Left lung (tissue), 14 donors: ENCODE measurements at places on chromosomes 1 and 21.

- no peak for DNase-seq
Measured at GRCh38 chr1:172138634-172139033, 281.9 kb upstream of the C1orf105 start.

- DNase-seq = no peak
Measured at GRCh38 chr1:226158457-226158856, 28.1 kb downstream of the ACBD3 start.

GRCh38 chr1:172172352-172172831, 248.1 kb upstream of the C1orf105 start:
- no peak for DNase-seq

DNA sequence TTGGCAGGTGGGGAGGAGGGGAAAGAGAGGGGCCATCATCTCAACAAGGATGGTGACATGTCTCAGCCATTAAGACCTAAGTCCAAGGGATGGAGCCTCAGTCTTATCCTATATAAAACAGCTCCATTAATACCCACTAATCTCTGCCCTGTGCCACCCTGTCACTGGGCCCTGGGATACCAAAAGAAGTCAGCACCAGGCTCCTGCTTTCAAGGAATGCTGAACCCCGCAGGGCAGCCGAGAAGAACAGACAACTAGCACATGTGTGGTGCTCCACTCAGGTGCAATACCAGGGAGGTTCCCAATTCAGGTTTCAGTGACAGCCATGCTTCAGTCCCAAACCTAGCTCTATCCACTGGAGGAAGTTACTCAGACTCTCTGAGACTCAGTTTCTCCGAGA, 128.4 kb downstream of the GRIK3 start:
- no peak for DNase-seq

DNA sequence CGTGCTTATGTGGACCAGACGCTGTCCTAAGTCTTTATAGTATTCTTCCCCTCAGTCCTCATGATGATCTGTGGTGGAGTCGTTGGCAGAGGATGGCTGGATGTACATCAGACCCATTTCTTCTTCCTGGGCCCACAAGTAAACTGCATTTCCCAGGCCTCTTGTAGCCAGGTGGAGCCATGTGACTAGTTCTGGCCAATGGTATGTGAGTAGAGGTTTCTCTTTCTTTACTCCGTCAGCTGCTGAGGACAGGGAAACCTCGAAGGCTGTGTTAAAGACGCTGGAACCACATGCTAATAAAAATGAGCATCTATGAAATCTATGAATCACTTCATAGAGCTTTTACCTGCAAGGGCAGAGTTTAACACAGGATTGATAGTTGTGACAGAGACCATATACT, 18.7 kb upstream of the ZNF362 start:
- no peak for DNase-seq

DNA sequence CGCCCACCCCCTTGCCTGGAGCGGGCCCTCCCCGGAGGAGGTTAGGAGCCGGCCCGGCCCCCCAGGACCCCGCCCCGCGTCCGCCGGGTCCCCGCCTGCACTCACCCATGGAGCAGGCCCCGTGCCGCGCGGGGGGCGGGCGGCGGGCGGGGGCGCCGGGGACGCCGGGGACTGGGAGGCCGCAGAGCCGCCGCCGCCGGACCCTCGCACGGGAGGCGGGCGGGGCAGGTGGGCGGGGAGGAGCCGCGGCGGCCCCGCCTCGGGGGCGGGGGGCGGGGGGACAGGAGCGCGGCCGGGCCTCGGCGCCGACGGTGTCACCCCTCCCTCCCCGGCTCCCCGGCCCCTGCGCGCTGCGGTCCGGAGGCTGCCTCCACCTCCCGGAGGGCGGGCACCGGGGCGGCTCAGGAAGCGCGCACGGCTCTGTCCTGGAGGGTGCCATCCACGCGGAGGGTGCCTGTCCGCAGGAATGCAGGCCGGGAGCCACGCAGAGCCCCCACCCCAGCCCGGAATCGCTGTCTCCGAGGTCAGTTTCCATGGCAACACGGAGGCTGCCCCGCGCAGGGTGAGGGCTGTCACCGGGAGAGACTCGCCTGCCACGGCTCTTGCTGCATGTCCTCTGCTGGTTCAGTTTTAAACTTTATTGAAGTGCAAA, 5.9 kb upstream of the PLEKHG5 start:
- peak; percentile 36 for DNase-seq

DNA sequence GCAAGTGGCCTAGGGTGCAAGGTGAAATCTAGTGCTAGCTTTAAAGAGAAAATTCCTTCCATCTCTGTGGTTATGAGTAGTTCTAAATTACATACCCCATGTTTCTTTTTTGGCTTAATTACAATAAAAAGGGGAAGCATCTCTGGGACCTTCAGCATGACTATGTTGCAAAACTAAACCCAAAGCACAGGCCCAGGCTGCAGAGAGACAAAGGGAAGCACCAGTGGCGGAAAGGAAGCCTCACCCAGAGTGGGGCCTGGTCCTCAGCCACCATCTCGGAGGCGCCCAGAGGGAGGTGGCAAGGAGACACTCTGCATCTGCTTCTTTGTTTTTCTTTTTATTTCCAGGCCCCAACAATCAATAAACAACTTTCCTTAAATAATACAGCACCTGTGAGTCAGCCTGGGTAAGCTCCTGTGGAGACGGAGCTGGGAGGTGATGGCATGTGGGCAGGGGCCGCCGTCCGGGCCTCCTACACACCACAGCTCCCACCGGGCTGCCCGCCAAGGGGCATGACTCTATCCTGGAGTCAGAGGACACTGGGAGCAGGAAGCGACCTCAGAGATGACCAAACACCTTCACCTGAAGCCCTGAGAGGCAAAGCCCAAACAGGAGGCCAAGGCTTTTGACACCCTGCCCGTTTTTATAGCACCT, 21.7 kb downstream of the ITPKB start:
- no peak for DNase-seq

GRCh38 chr1:42328916-42329496, 6.0 kb downstream of the FOXJ3 start:
- DNase-seq = no peak

DNA sequence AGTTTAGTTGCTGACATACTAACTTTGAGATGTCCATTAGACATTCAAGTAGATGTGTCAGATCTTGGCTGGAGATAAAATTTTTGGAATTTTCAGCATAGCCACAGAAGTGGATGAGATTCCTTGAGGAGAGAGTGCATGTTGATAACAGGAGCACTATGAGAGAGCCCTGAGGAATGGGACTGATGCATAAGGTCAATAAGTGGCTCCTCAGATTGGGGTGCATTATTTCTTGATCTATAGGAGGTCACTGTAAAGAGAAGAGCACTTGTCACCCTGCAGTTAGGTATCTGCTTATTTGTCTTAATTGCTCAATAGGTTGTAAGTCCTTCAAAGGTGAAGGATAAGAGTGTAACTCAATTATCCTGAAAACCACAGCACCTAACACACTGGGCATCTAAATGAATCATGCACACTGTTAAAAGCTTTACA, 52.0 kb upstream of the TACSTD2 start:
- no peak for DNase-seq
